Heart left ventricle (tissue), 16 donors: ENCODE measurements at places on chromosomes 12 and 14.
A peak's percentile ranks its signal among the peaks of the same experiment; 100 is the strongest.

- DNase-seq: no peak
Measured at GRCh38 chr14:67622675-67623074, 3.0 kb downstream of the ARG2 start.

- no peak for DNase-seq
Measured at GRCh38 chr12:3418609-3419390, 72.2 kb upstream of the PRMT8 start.

GRCh38 chr14:34368971-34369647, 92.9 kb downstream of the SPTSSA start:
- no peak for DNase-seq

DNA sequence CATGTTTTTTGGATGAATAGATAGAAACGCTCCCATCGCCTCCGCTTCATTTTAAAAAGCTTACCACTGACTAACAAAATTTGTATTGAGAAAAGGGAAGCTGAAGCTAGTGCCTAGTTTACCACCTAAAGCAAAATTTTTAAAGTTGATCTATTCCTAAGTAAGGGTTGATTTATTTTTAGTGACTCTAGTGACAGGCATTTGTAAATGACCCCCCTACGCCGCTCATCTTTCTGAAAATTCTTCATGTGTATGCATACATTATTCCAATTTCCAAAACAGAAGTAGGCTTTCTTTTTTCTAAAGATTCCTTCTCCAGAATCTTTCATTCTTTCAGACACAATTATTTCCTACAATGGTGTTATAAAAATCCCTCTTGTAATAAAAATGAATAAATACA, 5.4 kb downstream of the HMGA2 start:
- DNase-seq: no peak

DNA sequence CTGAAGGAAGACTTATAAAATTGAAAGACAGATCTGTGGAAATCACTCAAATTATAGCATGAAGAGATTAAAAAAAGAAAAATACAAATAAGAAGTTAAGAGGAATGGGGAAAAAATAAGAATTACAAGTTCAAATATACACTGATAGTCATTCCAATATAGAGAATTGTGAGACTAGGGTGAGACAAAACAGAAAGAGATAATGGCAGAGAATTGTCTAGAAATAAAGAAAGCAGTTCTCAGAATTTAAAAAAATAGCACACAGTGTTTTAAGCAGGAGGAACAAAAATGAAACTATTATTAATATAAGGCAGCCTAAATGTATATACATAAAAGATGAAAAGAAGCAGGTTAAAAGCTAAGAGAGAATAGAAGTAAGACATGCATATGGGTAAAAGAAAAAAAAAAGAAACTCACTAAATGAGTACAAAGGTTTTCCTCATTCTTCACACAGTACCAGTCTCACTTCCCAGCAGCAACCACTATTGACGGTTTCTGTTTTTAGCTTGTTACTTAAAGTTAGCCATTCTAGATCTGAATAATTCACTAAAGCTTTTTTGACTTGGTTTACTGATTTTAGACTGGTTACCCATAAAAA, 31.1 kb downstream of the SLC38A4 start:
- no peak for DNase-seq

GRCh38 chr12:52857500-52857899, 8.7 kb upstream of the KRT78 start:
- DNase-seq: no peak

DNA sequence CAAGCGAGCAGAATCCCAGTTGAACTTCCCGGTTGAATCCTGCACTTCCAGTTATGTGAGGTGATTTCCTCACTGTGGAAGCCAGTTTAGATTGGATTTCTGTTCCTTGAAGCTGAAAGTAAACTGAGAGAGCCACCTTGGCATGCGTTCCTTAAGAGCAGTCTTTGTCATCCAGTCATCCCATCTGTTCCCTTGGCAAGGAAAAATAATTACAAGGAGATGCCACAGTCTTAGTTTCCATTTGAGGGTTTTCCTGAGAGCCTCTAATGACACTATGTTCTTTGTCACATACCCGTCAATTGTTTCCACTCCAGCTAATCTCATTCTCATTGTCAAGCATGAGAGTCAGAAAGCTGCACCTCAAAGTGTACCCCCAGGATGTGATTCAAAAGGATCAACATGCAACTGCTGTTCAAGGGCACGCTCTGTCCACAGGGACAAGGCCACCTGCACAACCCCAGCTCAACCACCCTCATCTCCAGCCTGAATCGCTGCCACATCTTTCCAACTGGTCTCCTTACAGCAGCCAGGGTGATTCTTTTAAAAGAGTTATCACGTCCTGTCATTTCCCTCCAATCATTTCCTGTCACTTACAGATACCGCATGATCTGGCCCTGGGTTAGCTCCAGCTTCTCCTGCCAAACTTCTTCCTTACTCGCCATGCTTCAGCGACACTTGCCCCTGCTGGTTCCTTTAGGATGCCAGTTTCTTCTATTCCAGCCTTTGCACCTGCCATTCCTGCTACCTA, 18.0 kb upstream of the TCP11L2 start:
- DNase-seq: no peak

- no peak for DNase-seq
Measured at GRCh38 chr12:79023261-79023660, 158.7 kb downstream of the SYT1 start.

DNA sequence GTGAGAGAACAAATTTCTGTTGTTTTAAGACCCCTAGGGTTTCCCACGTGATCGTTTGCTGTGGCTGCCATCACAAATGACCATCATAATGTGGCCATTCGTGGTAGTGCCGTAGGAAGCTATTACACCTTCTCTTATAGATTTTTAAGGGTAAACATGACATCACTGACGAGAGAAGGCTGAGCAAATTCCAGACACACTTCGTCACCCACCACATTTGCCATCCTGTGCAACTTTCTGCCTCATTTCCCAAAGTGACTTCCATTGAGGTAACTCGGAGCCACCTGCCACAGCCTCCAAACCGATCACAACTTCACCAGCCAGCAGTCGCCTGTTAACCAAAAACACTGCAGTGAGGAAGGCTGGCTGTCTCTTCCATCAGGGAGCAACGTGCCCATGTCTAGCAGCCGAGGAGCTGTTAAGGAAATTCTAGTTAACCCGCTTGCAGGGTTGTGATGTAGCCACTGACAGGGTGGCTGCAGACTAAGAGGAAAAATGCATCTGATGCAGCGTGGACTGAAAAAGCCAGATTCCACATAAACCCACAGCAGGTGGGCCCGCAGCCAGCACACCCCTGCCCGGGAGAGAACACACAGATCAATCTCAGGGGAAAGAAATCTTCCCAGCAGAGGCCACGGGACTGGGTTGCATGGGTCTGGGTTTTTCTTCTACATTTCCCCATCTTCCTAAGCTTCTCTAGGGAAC, 44.6 kb downstream of the CCDC85C start:
- DNase-seq: no peak

DNA sequence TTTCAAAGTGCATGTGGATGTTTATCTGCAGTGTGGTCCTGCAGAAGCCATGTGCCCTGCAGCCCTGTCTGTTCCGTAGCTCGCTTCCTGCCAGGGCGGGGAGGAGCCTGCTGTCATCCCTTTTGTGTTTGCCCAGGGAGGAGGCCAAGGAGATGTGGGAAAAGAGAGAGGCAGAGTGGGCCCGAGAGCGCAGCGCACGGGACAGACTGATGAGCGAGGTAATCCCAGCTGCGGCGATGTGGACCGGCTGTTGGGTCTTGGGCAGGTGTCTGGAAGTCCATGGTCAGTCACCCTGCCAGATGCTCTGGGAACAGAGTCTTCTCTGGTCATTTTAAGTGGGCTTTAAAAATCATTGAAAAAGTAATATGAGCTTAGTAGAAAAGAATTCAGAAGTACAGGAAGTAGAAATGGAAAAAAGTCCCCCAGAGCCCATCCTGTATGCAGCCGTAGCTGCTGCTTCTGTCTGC, 12.8 kb downstream of the TCHP start:
- no peak for DNase-seq

DNA sequence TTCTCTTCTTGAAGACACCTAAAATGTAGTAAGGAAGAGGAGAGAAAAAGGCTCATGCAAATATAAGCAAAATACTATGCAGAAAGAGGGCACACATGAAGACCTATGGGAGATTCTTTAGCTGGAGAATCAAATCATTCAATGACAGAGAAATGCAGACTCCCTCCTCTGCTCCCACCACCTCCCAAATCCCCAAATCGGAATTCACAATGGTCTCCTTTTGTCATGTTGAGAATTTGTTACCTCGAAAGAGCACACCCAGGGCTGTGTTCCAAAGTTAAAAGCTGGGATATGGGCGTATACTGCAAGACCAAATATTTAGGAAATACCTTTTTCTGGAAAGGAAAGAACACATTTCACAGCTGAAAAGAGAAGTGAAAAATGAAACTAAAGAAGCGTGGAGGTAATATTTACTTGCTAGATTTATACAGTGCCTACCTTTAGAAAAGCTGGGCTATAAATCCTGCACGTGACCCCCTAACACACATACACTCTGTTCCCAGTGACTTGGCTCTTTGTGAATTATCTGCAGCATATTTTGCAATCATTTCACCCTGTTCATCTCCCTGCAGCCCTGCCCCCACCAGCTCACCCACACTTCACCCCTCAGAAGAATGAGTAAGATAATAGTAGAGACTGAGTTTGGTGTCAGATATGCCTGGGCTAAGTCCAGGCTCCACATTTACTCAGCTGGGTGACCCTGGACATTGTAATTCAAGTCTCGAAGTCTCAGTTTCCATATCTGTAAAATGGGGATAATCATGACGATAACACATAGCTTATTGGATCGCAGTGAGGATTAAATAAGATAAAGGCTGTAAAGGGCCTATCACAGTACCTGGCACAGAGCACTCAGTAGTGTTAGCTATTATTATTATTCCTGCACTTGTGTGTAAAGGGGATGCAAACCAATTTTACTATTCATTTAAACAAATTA, 2.9 kb upstream of the CACNA1C start:
- DNase-seq: no peak

GRCh38 chr12:13369474-13370056, 173.0 kb downstream of the EMP1 start:
- DNase-seq: no peak

- DNase-seq: no peak
Measured at GRCh38 chr14:52253503-52253902, 14.0 kb upstream of the PTGDR start.

DNA sequence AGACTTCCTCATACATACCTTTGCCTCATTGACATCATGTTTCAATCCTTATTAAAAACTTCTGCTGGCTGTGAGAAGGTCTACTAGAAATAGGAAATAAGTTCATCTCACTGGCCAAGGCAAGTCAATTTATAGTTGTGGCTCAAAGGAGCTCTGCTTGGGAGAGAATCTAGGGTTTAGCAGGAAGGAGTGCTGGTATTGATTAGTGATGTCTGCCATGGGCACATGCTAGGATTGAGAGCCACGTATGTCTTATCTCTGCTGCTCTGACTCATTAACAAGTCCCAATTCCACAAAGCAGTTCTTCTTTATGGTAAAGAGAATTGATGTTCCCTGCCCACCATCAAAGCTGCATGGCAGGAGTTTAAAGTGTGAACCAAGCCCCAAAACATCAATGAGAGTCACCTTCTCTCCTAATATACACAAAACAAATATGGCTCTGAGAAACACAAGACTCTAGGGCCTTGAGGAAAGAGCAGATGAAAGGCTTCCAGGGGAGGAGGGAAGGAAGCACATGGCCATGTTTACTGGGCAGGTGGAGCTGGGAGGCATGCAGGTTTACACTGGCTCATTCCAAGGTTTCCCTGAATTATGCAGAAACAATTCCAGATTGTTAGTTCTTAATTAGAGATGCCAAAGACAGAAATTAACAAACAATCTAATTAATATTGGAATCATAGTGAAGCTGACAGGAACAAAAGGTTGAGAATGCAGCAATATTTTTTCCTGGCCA, 931.9 kb upstream of the TMEM132C start:
- DNase-seq: no peak

DNA sequence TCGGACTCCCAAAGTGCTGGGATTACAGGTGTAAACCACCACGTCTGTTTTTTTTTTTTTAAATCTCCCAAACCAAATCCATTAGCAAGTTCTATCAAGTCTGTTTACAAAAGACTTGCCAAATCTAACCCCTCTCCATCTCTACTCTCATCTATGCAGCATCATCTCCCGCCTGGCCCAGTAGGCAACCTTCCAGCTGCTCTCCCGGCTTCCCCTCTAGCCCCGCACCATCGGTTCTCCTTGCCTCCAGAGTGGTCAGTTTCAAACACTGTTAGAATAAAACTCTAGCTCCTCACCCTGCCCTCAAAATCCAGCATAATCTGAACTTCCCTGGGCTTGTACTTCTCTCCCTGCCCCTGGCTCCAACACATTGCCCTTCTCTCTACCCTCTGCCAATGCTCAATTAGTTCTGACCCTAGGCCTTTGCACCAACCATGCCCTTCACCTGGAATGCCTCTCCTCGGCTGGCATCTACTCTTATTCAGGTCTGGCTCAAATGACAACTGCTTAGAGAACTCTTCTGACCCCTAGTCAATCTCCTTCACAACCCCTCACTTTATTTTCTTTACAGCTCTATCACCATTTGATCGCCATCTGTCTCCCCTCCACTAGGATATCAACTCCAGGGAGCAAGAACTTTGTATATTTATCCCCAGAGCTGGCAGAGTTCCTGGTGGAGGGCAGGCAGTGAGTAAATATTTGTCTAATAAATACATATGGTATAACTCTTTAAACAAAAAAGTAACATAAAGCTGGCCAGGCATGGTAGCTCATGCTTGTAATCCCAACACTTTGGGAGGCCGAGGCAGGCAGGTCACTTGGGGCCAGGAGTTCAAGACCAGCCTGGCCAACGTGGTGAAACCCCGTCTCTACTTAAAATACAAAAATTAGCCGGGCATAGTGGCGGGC, 4.9 kb downstream of the WSB2 start:
- DNase-seq: no peak

GRCh38 chr12:124720004-124720680, 143.5 kb downstream of the SCARB1 start:
- no peak for DNase-seq

DNA sequence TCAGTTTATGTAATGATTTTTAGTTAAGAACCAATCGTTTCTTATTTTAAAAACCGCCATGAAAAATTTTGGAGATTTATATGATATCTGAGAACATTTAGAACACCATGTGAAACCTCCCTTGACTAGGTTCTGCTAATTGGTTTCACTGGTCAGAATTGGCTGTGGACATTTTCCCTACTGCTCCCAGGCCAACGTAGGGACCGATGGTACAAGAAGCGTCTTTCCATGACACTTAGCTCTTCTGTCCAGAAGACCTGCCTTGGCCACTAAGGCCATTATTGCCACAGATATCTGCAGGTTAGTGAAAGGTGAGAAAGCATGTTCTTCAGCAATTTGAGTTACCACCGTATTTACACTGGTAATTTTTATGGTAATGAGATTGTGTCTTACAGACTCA, 424.0 kb downstream of the TMEM117 start:
- no peak for DNase-seq

DNA sequence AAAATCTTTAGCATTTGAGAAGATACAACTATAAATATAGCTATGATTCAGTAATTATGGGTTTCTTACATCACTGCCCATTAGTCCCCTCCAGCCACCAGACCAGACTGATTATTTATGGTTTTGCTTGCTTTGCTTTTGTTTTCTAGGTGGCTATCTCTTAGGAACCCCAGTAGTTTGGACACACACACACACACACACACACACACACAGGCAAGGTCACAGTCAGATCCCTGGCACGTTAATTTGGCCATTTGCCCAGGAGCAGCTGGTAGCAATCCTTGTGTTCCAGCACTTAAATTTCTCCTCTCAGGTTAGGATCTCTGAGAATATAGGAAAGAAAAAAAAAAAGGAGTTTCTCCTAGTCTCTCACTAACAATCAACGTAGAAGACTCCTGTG, 90.2 kb upstream of the RESF1 start:
- peak; percentile 55 for DNase-seq
